ENCODE measurements at places on chromosomes 5 and 9.
A peak's percentile ranks its signal among the peaks of the same experiment; 100 is the strongest.

DNA sequence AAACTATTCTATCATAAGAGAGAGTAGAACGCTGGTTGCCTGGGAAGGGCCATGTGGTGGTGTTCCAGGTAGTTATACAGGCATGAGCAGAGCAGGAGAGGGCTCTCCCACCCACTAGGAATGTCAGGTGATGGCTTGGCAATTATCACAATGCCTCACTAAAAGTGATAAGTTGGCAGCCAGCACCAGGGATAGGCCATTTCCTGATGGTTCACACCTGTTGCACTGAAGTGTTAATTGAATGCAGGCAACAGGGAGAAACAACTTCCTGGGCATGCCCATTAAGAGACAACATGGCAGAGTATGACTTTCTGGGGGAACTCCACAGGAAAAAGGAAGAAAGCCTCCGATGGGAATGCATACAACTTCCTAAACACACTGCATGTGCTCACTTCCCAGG, 593.2 kb downstream of the ELAVL2 start:
- ATAC-seq = no peak

GRCh38 chr5:143826951-143827444, 15.0 kb downstream of the HMHB1 start:
- peak; percentile 44 for ATAC-seq

GRCh38 chr5:123369371-123369968, 53.7 kb downstream of the CEP120 start:
- no peak for ATAC-seq

DNA sequence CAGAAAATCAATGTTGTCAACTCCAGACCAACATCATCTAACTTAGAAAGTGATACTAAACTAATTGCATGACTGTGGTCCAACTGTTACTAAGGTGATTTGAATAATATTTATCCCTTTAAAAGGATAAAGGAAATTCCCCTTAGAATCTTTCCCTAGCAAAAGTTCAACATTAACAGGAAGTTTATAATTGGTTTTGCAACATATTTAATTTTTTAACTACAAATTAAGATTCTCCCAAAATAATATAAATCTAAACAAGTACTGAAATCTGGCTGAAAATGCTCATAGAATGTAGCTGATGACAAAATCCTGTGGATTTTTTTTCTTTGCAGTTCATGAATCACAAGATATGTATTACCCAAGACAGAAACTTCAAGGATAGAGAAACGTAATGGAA, 151.4 kb downstream of the LPAR1 start:
- no peak for ATAC-seq

DNA sequence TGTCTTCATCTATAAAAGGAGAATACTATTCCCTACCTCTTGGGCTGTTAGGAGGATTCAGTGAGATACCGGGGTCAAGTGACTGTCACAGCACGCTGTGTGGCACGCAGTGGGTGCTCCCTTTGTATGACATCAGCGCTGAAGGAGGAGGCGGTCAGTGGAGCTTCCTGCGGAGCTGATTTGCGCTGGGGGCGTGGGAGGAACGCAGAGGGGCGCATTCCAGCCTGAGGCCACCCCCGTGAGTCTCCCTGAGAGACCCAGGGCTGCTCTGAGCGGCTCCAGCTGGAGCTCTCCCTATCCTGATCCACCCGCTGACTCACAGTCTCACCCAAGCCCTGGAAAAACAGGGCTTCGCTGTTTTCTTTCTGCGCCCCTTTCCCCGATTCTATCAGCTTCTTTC, 24.3 kb upstream of the NEURL1B start:
- ATAC-seq = no peak

DNA sequence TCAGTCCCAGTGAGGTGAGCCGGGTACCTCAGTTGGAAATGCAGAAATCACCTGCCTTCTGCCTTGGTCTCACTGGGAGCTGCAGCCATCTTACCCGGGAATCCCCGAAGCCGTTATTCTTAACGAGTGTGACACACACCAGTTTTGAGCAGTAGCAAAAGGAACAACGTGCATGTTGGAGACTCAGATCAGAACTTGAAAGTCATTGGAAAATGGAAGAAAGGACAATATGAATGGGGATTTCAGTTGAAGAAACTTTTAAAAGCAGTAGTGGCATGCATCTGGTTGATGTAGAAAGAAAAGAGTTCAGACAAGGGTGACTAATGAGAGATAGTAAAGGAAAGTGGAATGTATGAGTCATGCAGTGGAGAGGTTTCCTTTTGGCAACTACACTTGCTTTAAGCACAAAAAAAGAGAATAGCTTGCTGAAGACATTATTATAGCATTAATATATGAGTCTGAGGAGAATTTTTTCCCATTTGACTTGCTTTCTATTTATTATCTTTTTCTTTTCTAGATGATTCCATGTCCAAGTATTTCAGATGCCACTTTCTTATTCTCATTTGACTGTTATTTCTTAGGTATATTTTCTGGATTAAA, 44.4 kb upstream of the ANKDD1B start:
- peak; percentile 96 for ATAC-seq

All from stimulated activated memory B cell treated with anti-CD40 and anti-IgM and Interleukin-4, amounts not matched to agents 10 μg/mL and 1 μg/mL and 100 μg/mL, for 72 hours (primary cell).